Spinal cord (tissue), 10 donors: ENCODE measurements at places on chromosomes 1 and 21. TPM values are rescaled to one million over a fixed set of nuclear protein-coding genes. Genes with fewer than 3 reads are reported as not detected.
A peak's percentile ranks its signal among the peaks of the same experiment; 100 is the strongest.

DNA sequence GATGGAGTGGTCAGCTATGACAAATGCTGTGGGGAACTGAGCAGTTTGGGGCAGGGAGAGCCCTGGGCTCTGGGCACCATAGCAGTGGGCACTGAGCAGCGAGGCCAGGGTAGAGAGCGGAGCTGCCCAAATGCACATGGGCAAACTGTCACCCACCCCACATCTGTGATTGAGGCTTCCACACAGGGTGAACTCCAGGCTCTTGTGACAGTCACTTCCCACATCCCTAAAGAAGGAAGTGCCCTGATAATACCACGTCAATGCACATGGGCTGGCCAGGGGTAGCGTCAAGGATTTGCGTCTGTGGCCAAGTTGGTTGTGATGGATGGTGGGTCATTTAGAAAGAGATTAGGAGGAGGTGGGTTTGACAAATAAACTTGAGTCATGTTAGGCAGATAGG, 2.6 kb upstream of the GUCA2B start:
- H3K4me1 ChIP-seq: peaks cover 7% of the 10 kb centered on the region
- no peak overlapping the region for H3K27ac ChIP-seq
- peaks cover 18% of the 10 kb centered on the region for H3K27me3 ChIP-seq
- no peak for DNase-seq
- H3K4me3 ChIP-seq: no peak overlapping the region

- H3K4me3 ChIP-seq: peak overlapping the region; percentile 9
- no peaks in the 10 kb centered on the region for H3K27me3 ChIP-seq
- H3K4me1 ChIP-seq: peaks cover 4% of the 10 kb centered on the region
- no peaks in the 10 kb centered on the region for H3K36me3 ChIP-seq
Observed at GRCh38 chr1:244361764-244362473, 89.8 kb downstream of the ADSS2 start.

- H3K36me3 ChIP-seq: no peaks in the 10 kb centered on the region
- no peak for DNase-seq
- no peak overlapping the region for H3K4me3 ChIP-seq
- H3K27me3 ChIP-seq: peaks cover 14% of the 10 kb centered on the region
Observed at GRCh38 chr1:36740446-36740845, 257.7 kb upstream of the CSF3R start.

DNA sequence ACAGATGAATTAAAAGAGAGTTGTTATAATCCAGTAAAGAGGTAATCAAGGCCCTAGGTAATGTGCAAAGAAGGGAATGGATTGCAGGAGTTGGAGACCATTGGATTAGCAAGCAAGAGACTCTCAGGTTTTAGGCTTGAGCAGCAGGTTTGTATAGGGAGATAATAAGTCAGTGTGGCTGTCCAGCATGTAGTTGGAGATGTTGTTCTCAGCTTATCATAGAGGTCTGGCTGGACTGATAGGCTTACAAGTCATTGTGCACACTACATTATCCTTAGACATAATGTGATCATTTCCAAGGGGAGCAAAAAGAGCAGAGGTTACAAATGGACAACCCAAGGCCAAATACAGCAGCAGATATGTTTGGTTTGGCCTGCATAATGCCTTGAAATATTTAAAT, 45.9 kb upstream of the SAMD13 start:
- no peak for DNase-seq
- no peak overlapping the region for H3K27ac ChIP-seq
- H3K27me3 ChIP-seq: no peaks in the 10 kb centered on the region

GRCh38 chr1:183365093-183365492, 53.1 kb downstream of the NMNAT2 start:
- H3K4me1 ChIP-seq: peaks cover 5% of the 10 kb centered on the region
- no peaks in the 10 kb centered on the region for H3K36me3 ChIP-seq
- H3K27me3 ChIP-seq: no peaks in the 10 kb centered on the region

DNA sequence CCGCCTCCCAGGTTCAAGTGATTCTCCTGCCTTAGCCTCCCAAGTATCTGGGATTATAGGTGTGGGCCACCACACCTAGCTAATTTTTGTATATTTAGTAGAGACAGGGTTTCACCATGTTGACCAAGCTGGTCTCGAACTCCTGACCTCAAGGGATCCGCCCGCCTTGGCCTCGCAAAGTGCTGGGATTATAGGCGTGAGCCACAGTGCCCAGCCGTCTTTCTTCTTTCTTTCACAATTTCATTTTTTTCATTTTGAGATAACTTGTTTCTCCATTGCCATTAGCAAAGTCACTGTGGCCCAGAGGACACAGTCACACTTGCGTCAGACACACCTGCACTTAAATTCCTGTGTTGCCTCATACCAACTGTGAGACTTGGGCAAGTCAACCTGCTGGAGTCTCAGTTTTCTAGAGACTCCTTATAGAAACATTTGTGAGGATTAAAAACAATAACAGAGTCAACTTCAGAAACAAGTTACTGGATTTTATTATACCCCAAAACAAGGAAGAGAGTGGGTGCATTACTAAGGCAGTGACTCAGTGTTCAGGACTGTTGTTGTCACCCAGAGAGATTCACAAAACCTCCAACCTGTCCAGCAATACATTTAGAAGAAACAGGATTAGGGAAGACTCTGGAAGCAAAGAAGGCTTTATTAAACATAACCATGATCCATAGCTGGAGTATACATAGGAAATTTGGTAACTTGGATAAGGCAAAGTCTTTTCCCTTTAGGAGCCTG, 2.6 kb downstream of the TEDDM1 start:
- no peaks in the 10 kb centered on the region for H3K36me3 ChIP-seq
- peaks cover 4% of the 10 kb centered on the region for H3K4me1 ChIP-seq
- H3K27me3 ChIP-seq: no peaks in the 10 kb centered on the region
- H3K27ac ChIP-seq: no peak overlapping the region

DNA sequence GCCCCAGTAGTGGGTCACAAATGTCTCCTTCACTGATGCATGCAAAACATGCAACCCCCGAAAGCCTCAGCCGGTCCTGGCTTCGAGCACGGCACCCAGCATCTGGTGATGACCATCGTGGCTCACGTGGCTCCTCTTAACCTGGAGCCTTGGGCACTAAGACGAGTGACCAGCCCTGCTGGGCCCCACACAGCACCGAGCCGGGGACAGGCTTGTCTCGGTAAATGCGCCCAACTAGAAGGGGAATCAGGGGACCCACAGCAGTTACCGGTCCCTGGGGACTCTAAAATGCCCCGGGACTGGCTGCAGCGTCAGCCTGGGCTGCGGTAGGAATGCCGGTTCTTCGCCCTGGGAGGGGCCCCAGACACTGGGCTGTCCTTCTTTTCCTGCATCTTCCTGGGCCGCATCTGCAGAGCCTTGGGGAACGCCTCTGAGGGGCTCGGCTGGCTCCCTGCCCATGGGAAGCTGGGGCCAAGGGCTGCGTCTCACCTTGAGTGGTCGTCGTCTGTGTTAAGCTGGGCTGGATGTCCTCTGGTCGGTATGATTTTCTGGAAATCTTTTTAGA, 13.1 kb upstream of the TTC34 start:
- H3K27ac ChIP-seq: no peak overlapping the region
- H3K27me3 ChIP-seq: no peaks in the 10 kb centered on the region
- peaks cover 31% of the 10 kb centered on the region for H3K4me1 ChIP-seq
- H3K4me3 ChIP-seq: no peak overlapping the region
- no peak for DNase-seq
- H3K36me3 ChIP-seq: no peaks in the 10 kb centered on the region

The SPRR2F gene
- not detected for total RNA-seq
